ENCODE measurements at places on chromosomes 2 and 18.

DNA sequence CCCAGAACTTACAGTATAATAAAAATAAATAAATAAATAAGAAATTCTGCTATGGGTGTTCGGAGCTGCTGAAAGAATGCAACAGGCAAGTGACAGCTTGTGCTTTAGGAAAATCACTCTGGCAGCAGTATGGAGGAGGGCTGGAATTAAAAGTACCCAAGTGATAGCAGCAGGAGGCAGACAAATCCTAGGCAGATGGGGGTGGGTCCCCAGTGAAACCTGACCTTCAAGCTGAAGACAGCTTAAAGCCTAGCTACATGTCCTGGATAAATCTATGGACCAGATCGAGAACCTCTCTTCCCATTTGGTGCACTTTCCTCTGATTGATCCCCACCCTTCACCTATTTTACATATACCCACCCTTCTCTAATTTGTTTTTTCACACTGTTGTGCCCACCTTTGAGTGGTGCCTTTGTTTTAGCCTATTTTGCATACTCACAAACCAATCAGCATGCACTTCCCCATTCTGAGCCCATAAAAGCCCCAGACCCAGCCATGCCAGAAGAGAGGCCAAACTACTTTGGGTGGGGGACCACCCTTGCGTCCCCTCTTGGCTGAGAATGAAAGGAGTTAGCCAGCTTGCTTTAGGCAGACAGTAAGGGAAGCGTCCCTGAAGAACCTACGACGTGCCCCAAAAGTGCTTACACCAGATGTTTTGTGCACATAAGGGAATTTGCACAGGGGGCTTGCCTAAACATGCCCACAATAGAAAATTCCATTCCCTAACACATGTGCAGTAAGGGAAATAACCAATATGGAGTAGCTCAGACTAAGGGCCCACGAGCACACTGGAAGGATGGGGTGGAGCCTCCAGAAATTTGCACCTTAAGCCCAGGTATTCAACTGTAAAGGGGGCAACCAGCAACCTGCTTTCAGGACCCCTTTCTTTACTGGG lies 3.0 kb downstream of the METTL8 start:
- no peak for DNase-seq

GRCh38 chr18:76445275-76445674 lies 49.8 kb downstream of the ZNF516 start:
- peak; percentile 63 for DNase-seq

GRCh38 chr2:128589681-128590080 lies 271.0 kb upstream of the HS6ST1 start:
- no peak for DNase-seq

DNA sequence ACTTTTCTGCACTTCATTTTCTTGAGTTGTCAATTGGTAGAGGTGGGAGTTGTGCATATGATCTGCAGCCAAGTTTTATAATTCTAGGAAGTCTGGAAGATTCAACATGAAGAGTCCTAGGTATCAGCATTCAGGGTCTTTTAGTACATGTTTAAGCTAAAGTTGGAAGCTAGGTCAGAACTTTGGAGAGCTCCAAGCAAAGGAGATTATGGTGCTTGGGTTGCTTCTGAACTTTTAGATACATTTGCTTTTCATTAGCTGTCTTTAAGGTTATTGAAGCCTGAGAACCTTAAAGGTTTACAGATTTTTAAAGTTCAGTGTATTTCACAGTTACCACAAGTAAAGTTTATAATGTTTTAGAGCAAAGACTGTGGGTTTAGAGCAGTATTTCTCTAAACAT lies 85.5 kb downstream of the EPC2 start:
- no peak for DNase-seq

- DNase-seq, result no peak
Measured at GRCh38 chr18:79522451-79523205, 126.9 kb downstream of the NFATC1 start.

DNA sequence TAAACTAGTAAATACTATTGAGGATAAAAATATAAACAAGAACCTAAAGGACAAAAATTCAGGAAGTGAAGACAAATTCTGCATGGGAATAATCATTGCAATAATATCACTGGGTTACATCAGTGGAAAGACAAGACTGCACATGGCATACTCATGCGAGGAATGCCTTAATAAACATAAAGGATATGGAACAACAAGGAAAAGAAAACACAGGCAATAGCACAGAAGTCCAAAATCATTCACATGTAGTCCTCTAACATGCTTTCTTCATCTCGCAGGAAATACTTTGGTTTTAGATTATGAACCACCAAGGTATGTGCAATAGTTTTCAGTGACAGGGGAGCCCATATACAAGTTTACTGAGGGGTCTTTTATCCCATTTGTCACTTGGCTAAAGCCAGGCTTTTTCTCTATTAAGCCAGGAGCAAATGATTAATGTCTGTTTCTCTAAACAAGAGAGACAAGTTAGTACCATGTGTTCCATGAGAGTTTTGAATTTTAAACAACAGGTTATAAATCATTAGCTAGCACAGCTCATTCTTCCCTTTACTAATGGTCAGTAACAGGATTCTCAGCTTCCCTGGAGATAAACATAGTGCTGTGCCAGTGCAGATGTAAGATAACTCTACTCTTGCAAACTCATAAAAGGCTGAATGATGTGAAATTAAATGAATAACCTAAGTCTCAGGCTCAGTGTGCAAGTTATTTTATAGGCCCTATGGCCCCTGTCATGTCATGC lies 353.6 kb upstream of the FSIP2 start:
- DNase-seq, result peak; percentile 16

- no peak for DNase-seq
Measured at GRCh38 chr2:212815453-212815852, 276.9 kb upstream of the ERBB4 start.

DNA sequence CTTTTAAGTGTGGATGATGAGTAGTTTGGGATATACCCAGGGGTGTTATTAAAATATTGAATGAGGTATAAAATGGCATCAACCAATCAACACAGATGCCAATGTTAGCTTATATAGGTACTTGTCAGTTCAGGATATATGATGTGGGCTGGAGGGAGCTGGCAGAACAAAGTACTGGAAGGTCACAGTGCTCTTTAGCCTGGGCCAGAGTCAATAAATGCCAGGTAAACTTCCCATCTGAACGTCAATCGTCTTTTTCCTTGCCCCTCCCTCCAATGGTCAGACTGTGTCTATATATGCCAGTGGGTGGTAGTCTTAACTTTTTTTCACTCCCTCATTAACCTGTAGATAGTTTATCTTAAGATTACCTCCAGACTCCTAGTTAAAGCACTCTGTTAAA lies 140.8 kb upstream of the RBMS1 start:
- DNase-seq, result no peak

GRCh38 chr18:63192126-63192884 lies 127.3 kb downstream of the BCL2 start:
- no peak for DNase-seq

DNA sequence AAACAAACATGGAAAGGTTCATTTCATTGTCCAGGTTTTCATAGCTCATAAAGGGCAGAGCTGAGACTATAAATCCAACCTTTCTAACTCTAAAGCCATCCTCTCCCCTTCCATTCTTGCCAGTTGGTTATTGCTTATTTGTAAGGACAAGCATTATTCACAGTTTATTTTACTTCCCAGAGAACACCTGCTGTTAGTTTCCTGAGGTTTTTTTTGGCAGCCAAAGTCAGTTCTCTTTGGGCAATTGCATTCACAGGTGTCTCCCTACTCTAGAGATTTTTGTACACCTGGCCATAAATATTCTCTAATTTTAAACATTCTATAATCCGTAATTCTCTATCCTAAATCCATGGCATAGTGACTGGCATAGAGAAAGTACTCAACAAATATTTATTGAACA lies 87.3 kb upstream of the SPHKAP start:
- no peak for DNase-seq

DNA sequence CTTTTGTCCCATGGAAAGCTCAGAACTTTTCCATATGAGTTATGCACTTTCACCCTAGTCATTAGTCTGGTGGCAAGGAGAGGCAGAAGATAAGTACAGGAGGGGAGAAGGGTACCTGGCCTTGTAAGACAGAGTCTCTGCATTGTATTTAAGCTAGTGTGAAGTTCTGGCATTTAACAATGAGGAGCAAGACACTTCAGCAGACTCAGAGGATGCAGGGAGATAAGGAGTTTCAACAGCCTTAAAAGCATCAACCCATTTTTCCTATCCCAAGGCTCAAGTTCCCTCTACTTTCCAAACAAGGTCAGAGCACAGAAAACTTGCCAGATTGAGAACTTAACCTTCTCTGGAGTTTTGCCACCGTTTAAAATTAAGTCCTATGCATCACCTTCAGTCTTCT lies 348.2 kb upstream of the VRK2 start:
- DNase-seq, result no peak

DNA sequence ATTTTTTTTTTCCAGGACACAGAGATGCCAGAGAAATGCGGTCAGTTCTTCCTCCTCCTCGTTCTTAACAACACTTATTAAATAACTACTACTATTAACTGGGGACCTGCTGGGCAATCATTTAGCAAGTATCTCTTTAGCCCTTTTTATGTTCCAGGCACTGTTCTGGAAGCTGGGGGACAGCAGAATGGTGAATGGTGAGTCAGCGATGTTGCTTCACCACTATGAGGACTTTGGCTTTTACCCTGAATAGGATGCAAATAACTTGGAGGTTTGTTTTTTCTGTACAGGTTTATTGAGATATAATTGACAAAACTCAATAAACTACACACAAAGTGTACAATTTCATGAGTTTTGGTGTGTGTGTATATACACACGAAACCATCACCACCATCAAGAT lies 179.9 kb upstream of the MSH6 start:
- DNase-seq, result no peak

GRCh38 chr2:198715302-198715835 lies 742.4 kb downstream of the SATB2 start:
- no peak for DNase-seq

GRCh38 chr2:118169359-118170005 lies 81.2 kb downstream of the INSIG2 start:
- no peak for DNase-seq

DNA sequence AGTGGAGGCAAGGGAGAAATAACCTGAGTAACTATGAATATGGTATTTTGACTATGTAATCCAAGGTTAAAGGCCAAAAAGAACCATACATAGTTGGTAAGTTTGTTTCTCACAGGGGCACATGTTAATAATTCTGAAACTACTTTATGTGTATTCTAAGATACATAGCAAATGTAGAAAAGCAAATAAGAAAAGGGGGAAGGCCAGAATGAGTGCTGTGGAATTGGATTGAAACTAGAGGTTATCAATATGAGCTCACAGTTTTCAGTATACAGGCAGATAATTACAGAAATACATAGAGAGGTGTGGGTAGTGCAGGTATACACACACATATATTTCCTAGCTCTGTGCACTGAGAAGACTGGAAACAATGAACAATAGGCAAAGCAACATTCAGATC lies 13.7 kb downstream of the INO80C start:
- DNase-seq, result no peak

DNA sequence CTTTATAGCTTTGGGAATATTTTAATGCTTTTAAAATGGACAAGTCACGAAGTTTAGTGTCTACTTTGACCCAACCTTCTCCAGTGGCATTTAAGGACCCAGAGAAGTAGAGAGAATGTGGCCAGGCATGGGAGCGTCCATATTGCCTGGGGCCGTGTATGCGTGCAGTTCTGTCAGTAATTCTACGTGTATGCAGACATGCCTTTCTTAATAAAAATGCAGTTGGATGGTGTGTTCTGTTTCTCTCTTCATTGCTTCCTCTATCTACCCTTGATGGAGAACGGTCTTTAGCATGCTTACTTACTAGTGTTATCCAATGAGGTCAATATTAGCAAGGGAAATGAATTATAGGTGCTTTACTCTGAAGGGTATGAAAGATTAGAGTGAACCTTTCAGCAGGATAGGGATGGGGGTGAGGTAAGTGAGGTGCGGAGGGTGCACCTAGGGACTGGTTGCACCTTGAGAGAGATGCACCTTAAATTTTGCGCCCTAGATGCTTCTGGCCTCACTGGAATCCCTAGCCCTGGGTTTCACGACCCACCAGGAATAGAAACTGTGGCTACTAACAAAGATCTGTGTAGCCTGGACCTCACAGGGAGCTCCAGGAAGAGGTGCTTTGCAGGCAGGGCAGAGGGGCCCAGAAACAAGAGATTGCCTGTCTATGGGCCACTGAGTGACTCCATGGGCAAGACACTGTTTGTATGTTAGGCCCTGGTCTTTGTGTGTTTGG lies 194.3 kb downstream of the MYCN start:
- DNase-seq, result no peak

GRCh38 chr2:238899386-238899785 lies 51.5 kb downstream of the TWIST2 start:
- no peak for DNase-seq

- no peak for DNase-seq
Measured at GRCh38 chr2:151922845-151923666, 94.8 kb upstream of the ARL5A start.

DNA sequence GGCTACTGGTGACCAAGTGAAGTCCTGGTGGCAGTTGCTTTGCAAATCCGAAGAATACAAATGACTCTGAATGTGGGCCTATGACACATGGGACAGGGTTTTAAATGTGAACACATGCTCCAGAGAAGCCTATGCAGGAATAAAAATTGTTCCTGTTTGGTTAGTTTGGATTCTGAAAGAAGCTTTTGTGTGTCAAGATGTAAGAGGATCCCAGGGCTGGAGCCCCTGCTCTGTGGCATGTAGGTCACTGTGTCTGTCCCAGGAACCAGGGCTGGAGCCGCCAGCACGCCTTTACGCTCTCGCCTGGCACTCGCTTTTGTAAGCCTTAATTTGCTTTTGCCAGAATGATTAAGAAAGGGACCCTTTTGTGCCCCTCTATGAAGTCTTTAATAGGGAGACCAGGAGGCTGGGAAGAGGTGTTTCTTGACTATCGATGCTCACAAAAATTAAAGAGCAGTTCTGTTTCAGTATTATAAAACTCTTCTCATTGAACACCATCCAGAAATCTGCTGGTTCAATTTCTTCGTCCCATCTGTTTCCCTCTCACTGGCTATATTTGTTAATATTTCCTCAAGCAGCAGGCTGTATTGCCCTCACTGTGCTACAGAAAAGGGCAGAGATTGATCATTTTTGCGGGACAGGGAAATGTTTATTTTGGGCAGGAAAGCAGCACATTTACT lies 532.7 kb upstream of the POU3F3 start:
- DNase-seq, result no peak

DNA sequence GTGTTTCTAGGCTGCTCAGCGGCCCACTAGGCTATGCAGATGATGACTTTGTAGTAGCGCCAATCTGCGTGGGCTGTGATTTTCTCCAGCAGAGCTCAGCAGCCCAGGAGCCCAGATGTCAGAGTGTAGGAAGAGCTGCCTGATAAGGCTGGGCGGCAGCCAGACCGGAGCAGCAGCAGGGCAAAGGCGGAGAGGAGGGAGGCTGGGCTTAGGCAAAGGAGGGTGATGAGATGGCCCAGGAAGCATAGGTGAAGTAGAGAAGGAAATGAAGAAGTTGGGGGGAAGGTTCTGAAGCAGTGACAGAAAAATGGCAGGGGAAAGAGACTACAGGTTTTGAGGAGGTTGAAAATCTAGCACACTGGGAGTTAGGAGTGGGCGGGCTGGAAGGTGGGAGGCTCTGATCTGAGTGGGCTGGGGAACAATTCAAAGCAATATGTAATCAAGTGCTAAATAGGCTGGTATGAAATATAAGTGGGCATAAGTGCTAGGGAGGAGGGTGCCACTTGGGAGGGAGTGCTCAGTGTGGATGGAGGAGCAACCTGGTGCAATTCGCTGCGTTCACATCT lies 50.6 kb upstream of the STPG4 start:
- no peak for DNase-seq

GRCh38 chr2:226694586-226695284 lies 104.9 kb downstream of the IRS1 start:
- DNase-seq, result no peak

- DNase-seq, result no peak
Measured at GRCh38 chr2:30379481-30379880, 67.6 kb upstream of the LCLAT1 start.

All from ACHN (cell line).